ENCODE measurements at places on chromosomes 5 and 9.

- no peak for DNase-seq
These were observed 337.7 kb upstream of the PANK3 start for GRCh38 chr5:168916852-168917251.

DNA sequence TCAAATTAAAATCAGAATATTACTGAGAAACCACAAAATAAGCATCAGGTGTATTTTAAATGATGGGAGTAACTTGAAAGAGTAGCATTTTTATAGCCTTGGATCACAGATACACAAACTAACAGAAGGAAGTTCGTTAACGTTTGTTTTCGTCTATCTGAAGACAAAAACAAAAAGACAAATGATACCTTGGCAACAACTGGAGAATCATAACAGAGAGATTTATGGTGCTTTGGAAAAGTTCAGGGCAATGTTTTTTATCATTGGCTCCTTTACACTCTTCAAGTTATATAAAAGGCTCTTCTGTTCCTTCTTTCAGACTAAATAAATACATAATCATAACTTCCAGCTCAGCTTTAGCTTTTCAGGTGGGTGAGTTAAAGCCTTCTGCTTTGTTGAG, 128.1 kb upstream of the VLDLR start:
- no peak for DNase-seq

DNA sequence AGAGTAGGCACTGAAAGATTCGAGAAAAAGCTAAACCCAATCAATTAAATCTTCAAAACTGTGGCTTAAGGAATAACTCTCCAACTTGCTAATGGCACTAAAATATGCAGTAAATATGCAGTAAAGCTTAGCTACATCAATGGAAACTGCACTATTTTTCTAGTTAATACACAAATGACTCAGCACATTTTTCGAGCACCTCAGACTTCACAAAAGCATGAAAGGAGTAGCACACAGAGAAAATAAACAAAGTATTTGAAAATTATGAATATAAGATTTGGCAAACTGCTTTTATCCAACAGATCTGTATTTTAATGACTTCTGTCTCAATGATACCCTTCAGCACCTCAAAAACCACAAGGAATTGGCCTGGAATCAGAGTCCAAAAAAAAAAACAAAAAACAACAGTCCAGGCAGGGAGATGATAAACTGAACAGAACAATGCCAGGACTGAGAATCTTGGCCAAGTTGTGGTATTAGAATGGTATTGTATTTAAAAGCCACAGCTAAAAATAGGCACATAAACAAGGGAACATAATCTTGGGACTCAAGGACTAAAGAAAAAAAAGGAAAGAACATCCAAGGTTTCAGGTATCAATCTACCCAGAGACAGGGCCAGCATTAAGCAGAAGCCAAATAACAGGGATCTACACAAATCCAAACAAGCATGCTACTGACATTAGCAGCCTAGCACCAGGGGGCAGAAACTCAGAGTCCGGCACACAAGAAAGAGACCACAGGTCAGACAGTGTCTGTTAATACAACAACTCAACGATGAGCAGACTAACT, 21.4 kb downstream of the TMEM245 start:
- no peak for DNase-seq

GRCh38 chr5:14223372-14223771, 80.2 kb downstream of the TRIO start:
- DNase-seq: no peak

DNA sequence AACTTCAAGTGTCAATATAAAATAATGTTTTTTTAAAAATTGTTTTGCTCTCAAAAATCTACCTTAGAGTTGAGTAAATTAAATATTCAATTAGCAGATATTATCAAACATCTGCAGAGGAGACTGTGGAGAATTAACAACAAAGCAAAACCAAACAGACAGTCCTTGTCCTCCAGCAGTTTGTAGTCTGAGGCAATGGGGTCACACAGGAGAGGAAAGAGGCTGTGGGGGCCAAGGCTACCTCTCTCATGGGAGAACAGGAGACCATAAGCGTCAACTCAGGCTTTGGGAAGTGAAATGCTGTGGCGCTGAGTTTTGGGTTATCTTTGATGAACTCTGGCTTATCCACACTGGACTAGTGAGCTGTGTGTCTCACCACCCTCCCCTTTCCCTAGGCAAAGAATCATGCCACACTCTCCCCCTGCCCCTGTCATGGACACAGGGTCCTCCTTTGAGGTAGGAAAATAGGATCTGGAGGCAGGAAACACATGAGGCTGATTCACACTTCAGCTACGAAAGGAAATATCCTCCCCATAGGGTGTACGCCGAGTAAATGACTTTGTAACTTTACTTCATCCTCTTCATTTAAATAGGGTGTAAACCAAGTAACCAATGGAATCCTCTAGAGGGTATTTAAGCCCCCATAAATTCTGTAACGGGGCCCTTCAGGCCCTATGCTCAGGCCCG, 152.7 kb downstream of the FSTL4 start:
- no peak for DNase-seq

- DNase-seq: no peak
These were observed 8.7 kb upstream of the SPOUT1 start for GRCh38 chr9:128838338-128838737.

GRCh38 chr5:80192507-80193241, 63.2 kb downstream of the SERINC5 start:
- no peak for DNase-seq

GRCh38 chr9:84230355-84231145, 110.0 kb downstream of the SLC28A3 start:
- no peak for DNase-seq

GRCh38 chr5:99398976-99399375, 470.2 kb upstream of the CHD1 start:
- DNase-seq: no peak

GRCh38 chr5:134226441-134227192, 744 bp upstream of the PPP2CA start:
- DNase-seq: peak; percentile 40

DNA sequence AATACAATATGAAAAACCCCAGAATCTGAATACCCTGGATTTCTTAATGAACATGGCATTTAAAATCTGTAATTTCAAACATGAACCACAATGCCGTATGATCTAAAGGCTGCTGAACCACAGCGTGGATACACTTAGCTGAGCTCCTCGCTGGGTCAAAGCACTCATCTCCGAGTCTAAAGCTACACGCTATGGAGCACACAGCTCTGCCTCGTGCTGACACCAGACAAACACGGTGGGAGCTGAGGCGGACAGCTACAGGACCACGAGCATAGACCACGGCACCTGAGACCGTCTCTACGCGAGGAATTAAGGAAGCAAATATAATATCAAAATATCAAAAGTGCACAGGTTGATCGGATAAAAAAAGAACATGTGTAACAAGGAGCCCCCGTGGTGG, 42.8 kb upstream of the IPPK start:
- DNase-seq: no peak

- DNase-seq: no peak
These were observed 8.9 kb downstream of the CTNNA1 start for GRCh38 chr5:138762110-138762509.

DNA sequence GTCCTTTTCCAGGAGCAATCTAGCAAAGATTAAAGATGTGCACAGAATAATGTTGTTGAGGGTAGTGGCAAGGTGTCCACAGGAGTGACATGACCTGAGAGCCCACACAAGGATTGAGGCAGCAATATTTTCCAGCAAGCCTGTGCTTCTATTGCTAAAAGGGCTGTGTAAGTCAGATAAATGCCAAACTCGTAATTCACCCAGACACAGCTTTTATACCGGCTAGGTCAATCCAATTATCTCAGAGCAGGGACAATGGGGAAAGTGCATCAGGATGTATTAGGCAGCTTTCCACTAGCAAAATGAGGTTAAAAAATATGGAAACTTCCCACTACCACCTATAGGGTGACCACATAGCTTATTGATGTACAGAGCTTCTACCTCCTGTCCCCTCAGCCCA, 34.8 kb upstream of the RAB3C start:
- DNase-seq: no peak

- DNase-seq: no peak
These were observed 96.6 kb downstream of the DAB2IP start for GRCh38 chr9:121748074-121748473.

DNA sequence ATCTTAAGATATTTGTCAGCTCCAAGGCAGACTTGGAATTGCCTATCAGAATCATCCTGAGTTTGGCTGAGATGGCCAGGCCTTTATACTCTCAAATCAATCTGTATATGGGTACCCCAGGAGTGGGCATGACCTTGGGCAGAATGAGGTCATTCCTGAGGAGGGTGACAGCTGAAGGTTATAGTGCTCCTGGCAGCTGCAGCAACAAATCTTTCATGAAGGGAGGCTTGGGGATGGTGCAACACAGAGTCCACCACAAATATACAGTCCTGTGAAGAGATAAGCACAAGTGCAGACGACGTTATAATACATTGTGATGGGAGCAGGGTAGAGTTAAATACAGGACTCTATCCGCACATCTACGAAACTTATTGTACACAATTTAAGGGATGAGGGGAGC, 21.1 kb upstream of the TRIO start:
- DNase-seq: no peak

DNA sequence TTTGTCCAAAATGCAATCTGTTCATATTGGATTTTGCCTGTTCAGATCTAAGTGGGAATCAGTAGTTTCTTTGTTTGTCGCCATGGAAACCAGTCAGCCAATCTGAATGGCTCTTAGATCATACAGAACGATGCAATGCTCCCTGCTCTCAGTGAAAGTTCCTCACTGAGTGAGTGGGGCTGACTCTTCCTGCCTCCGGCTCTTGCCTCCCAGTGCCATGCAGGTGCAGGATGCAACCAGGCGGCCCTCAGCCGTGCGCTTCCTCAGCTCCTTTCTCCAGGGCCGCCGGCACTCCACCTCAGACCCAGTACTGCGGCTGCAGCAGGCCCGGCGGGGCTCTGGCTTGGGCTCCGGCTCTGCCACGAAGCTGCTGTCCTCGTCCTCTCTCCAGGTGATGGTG, at the start of gene PTPDC1:
TSS of gene PTPDC1 (plus strand) at position 151 of the 400 bp plus-strand sequence. CDS start at position 218, 67 bp downstream.
- DNase-seq: no peak

GRCh38 chr5:3429962-3430361, 165.7 kb upstream of the IRX1 start:
- DNase-seq: no peak

GRCh38 chr5:109345699-109346098, 64.1 kb downstream of the PJA2 start:
- no peak for DNase-seq

GRCh38 chr5:24899180-24899579, 254.4 kb upstream of the CDH10 start:
- DNase-seq: no peak

DNA sequence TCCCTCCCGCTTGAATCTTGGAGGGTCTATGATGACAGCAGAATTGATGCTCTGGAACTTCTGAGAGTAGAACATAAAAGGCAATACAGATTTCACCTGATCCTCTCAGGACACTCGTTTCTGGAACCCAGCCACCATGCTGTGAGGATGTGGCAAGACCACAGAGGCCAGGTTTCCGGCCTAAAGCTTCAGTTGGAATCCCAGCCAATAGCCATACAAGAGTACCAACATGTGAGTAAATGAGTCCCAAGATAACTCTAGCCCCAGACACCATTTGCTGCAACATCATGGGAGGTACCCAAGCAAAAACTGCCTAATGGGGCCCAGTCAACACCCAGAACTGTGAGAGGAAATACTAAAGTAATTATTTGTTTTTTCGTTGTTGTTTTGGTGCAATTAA, 65.7 kb upstream of the MARCHF11 start:
- DNase-seq: no peak

DNA sequence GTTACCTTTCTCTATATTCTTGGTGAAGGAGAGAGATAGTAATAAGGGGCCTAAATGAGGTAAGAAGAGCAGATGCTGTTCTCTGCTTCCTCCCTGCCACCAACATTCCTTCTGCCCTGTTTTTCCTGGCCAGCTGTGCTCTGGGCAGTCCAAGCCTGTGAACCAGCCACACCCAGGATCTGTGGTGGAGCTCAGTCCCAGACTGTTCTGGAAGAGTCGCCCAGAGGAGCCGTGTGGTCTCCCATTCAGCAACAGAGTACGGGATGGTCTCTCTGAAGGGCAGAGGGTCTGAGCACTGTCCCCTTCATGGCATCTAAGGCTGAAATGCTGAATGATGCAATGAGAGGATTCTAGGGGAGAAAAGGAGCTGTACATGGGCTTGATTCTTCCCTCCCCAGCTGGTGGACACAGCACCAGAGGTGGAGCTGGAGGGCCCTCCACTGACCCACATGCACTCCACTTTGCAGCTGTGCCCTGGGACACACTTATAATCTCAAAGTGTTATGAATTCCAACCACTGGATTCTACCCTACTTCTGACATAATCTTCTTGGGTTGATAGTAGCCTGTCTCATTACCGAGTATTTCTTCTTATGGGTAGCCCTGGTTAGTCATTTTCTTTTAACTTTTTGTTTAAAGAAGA, 70.8 kb upstream of the RPS23 start:
- no peak for DNase-seq

DNA sequence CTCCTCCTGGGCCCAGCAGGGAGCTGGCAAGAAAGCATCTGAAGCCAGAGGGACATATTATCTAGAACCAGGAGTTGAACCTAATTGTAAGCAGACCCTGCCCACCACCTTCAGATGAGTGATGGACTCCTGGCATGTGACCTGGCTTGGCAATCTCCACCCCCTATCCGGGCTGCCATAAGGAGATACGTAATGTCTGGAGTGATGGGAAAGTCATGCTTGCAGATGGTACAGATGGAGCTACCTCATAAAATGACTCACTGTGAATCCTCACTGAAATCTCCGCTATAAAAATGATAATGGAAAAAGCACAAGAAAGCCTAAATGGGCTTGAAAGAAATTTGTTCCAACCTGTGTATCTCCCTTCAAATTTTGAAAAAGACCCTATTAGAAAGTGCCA, 157.5 kb downstream of the DMRT2 start:
- no peak for DNase-seq

- no peak for DNase-seq
These were observed 1.2 kb downstream of the CDC14B start for GRCh38 chr9:96618209-96619123.

Data from NCI-H187 (cell line).